ENCODE measurements at places on chromosomes 7 and 10.

- no peak for DNase-seq
These were observed 40.6 kb upstream of the BMPR1A start for GRCh38 chr10:86715836-86716235.

GRCh38 chr10:70782086-70782745 lies 3.0 kb downstream of the TBATA start:
- DNase-seq: no peak

DNA sequence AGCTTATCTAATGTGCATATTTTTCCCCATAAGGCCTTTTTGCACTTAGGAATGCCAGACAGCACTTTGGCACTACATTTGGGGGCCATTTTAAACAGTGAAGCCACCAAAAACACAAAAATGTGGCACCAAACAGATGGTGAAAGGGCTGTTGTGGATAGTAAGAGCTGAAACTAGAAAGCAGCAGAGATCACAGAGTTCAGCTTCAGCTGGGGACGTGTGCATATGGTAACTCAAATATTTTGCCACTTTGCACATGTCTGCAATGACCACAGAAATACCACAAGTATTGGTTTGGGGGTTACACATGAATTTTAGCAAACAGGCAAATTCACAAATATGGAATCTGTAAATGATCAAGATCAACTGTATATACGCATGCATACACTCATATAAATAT lies 72.8 kb downstream of the PODXL start:
- DNase-seq: no peak

DNA sequence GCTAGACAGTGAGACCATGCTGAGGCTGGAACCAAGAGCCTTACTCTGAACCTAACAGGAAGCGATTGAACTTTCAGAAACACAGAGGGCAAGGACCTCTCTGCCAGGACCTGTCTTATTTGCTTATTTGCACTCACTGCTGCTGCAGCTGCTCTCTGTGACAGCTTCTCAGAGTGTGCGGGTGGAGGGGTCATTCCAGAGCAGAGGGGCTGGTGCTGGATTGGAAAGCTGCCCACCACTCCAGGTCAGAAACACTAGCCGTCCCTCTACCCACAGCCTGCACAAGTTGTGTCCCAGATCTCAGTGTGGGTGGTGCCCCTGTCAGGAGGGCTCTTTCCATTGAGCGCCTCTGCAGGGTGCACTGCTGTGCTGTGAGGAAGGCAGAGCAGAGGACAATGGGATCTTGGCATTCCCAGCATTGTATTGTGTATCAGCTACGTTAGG lies 126.2 kb downstream of the CCNY start:
- no peak for DNase-seq

GRCh38 chr10:69894156-69894555 lies 92.5 kb downstream of the COL13A1 start:
- DNase-seq: no peak
